ENCODE measurements at places on chromosomes 1 and 21. TPM values are rescaled to one million over a fixed set of nuclear protein-coding genes. Genes with fewer than 3 reads are reported as not detected.
A peak's percentile ranks its signal among the peaks of the same experiment; 100 is the strongest.

GRCh38 chr1:7458946-7459345, 312.1 kb upstream of the VAMP3 start:
- DNase-seq: no peak

The IFI44L gene
- total RNA-seq: 6.2 TPM

DNA sequence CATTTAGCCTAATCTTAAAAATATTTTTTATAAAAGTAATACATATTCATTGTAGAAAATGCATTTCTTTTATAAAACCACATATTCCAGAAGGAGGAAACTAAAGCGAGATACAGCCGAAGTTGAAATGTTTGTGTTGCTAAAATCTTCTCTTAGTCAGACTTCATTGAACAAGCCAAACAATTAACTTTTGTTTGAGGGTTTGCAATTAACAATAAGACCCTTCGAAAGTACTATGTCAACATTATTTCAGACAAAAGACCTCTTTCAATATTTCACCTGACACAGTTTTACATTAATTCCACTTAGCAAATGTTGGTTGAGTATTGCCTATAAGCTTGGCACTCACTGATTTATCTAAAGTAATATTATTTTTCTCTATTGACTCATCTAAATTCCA, 354.0 kb upstream of the ADAMTS5 start:
- no peak for DNase-seq

DNA sequence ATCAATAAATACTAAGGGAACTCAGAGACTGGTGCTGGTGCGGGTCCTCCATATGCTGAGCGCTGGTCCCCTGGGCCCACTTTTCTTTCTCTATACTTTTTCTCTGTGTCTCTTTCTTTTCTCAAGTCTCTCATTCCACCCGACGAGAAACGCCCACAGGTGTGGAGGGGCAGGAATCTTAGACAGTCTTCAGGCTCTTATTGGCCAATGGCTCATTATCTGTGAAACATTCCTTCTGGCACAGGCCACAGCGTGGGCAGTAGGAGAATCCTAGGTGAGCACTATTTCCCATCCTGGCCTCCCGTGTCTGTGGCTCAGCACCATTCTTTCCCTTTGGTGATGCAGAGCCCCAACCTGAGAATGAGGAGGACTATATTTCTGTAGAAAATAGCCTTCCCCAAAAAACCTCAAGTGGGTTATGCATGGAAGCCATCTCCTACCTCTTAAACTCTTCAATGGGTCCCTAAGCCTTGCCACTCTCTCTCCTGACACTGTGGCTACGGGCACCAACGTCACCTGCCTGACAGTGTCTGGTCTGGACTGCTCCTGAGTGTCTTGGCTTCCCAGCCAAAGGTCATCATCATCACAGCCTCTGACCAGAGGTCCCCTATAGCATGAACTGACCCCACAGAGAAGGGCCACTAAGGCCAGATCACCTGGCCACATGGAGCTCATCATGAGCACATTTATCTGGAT, 6.2 kb upstream of the SLAMF1 start:
- no peak for DNase-seq

DNA sequence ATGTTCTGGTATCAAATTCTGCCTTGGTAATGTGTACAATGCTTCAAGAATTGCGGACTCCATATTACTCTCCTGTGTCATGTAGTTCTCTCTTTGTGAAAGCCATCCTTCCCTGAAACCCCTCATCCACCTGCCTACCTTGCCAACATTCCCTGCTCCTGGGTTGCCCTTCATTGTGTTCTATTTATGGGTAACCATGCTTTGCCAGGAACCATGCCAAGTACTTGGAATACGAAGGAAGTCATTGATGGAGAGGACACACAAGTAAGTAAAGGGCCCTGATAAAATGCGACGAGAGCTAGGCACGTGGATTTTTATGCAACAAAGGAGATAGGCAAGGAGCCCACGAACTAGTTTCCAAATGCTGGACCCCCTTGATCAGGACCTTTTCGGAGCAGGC, 300.8 kb downstream of the DISC1 start:
- no peak for DNase-seq

DNA sequence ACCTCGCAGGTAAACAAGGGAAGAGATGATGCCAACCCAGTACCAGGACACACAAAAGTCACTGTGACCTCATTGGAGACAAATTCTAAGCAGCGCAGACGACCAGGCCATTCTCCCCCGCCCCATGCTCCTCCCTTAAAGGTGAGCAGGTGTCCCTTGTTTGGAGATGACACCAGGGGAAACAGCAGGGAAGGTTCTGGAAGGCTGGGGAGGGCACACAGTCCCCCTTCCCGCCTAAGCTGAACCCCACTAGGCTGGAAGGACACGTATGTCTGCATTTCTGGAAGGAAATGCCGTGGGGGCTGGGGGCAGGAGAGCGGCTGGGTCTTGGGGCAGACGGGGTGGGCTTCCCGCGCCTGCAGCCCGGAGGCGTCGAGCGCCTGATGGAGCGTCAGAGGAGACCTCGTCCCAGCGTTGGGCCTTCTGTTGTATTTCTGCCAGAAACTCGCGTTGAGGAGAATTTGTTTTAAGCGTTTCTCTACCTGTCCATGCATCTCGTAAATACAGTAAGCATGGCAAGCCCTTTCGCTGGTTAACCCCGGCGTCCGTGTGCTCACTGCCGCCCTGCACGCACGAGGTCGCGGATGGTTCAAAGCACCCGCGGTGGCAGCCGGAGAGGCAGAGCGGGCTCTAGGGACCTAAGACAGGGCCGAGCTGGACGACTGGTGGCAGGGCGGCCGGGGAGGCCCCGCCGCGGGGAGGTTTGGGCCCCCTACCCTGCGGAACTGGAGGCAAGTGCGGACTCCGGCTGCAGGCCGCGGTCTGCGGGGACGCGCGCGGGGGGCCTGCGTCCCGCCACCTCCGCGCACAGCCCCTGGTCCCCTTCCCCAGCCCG, 1.2 kb upstream of the LHX4 start:
- peak; percentile 21 for DNase-seq

GRCh38 chr1:220391491-220391890, 119.2 kb upstream of the RAB3GAP2 start:
- DNase-seq: no peak

- DNase-seq: peak; percentile 29
These were observed 61.5 kb upstream of the WLS start for GRCh38 chr1:68293609-68294366.

DNA sequence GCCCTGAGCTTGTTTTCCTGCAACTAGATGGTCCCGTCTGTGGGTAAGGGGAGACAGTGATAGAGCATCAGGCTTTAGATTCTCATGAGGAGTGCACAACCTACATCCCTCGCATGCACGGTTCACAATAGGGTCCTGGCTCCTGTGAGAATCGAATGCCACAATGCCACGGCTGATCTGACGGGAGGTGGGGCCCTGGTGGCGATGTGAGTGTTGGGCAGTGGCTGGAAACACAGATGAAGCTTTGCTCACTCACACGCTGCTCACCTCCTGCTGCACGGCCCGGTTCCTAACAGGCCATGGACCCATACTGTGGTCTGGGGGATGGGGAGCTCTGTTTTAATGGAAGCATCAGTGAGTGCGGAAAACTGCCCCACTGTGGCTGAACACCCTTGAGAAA, 35.8 kb upstream of the TTC34 start:
- DNase-seq: no peak

- peak; percentile 70 for DNase-seq
These were observed 147.8 kb upstream of the MAP1LC3C start for GRCh38 chr1:242146652-242147051.

Measured in lung (tissue), 17 donors.